ENCODE measurements at places on chromosomes 3 and 15.

DNA sequence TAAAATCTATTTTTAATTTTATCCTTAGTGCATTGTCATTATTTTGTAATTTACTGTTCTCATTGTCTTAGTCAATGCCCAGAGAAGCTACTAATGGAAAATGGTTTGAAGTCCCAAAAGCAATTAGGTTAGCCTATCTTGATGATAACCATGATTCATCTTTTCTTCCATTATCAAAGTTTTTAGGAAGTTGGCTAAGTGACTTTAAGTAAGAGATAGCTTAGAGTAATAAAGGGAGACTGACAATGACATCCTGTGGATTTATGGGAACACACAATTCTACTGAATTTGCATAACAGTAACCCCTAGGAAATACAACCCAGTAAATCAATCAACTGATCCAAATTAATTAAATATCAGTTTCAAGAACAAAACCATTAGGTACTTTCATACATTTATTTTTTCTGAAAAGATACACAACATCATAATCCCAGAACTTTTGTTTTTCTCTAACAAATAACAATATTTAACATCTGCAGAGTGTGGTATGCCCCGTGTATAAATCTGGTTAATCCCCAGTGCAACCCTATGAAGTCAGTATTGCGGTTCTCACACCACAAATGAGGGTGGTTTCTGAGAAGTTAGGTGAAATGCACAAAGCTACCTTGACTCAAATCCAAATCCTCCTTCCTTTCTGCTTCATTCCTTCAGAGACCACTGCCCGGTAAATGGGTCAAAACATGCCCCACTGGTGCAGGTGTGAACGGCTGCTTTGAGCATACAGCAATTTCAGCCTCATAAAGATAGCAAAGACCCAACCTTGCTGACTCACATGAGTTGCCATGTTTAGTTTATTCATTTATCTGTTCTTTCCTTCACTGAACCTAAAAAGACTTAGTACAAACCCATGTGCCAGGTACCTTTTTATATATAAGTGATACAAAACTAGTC is 202.1 kb downstream of the TBL1XR1 start:
- DNase-seq: no peak

DNA sequence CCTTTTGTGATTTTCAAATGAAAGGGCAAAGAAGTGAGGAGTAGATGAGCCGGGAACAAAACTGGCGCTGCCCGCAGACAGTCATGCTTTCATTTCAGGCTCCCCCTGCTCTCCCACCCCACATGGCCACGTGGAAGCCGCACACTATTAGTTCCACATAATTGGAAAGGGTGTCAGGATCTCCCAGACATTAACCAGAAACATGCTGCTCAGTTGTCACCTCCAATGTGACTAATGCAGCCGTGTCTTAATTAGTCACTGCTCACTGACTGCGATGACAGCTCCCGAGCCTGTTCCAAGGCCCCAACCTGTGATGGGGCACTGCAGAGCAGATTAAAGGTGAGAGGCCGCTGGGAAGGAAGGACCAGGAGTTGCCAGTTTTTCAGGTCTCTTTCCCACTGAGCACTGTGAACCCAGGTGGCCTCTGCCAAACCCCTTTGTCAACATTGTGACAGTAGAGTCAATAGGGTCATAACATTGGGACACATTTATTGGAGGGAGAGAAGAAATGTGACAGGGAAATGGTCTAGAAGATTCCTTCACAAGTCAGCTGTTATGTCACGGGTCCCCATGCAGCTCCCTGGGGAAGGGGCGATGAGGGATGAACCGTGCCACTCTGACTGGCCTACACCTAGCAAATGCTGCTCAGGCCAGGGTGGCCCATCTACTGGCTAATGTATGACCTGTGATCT is 38.6 kb upstream of the SFMBT1 start:
- no peak for DNase-seq

GRCh38 chr15:61671736-61672135 is 388.5 kb downstream of the VPS13C start:
- DNase-seq: no peak

- no peak for DNase-seq
These were observed 269.7 kb downstream of the XXYLT1 start for GRCh38 chr3:195001261-195001660.

DNA sequence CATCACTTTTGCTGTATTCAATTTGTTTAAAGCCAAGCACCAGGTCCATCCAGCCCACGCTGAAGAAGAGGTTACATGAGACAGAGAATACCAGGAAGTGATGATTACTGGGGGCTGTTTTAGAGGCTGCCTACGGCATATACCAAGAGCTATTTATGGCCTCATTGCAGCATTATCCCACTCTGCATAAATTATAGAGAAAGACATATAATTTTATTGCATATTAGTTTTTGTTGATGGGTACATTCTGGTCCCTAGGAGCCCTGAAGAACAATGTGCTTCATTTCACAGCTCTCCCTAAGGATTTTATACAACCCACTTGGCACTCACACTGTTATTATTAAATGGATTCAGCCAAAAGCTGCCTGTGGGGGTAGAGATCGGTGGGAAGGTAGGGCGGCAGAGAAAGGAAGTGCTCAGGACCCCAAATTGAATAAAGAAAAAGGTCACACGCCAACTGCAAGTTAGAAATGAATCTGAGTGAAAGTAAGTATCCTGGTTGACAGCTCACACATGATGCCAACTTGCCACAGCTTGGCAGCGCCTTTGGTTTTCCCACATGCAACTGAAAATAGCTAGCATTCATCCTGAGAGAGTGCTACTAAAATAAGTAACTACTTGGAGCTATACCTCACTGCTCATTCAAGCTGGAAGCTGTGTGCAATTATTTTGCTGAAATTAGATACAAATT is 73.7 kb downstream of the CCNL1 start:
- DNase-seq: no peak

DNA sequence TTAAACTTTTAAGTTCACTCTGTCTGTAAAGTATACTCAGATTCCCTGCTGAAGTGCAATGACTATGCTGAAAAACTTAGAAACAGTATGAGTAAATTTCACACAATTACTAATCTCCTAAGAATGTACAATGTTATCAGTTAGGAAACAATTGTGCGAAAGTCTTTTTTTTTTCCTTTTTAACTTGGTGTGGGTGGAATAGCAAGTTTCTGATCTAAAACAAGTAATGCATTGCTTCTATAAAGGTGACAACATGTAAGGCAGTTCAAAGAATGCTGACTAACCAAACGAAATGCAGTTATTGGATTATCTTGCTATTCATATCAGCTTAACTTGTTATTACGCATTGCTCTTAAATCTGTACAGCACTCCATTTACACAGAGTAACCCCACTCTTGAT is 19.3 kb upstream of the SLC12A8 start:
- peak; percentile 24 for DNase-seq

- DNase-seq: no peak
These were observed 39.3 kb upstream of the SSR3 start for GRCh38 chr3:156594219-156594683.

DNA sequence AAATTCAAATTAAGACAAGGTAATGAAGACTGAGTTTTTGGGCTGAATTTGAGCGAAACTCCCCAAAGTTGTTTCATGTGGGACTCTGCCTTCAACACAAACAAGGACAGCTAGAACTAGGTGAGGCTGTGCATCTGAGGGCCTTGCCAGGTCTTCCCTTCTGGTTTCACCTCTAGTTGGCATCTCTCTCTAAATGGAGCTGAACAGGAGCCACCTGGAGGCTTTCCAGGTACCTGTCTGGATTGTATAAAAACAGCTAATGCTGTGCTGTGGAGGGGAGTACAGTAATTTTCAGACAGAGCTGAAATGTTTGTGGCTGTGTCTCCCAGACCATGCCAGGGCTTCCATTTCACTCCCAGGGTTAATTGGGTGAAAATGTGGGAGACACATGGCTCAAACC is 27.1 kb downstream of the TRIM71 start:
- peak; percentile 9 for DNase-seq

DNA sequence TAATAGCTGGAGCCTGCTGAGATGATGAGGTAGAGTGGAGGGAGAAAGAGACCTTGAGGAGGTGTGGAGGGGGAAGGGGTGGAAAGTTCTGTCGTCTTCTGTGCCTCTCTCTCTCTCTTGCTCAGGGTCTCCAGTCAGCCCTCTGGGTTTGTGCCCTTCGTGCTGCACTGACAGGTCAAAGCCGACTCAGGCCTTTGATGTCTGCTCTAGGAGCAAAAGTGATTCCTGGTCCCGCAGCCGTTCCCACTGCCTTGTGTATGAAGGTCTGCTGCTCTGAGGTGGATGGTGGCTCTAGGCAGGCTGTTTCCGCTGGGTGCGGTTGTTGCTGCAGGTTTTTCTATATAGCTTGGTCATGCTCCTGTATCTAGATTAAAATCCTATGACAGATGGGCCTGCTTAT is 89.4 kb downstream of the IGF1R start:
- no peak for DNase-seq

DNA sequence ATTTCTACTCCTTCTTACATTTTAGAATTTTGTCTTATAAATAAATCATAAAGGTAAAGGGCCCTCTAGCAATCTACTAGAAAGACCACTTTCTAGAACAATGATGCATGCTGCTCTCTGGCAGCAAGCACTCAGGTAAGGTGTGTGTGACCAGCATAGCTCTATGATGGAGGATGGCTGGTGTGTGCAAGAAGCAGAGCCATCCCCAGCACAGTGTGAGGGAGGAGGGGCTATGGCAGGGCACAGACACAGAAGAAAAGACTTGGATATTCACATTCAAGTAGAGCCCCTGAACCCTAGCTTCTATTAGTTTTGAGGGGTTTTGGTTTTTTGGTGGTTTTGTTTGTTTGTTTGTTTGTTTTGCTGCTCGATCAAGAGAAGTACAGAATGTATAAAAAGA is 277.1 kb upstream of the CCDC54 start:
- no peak for DNase-seq

GRCh38 chr15:32887090-32887489 is 169.3 kb downstream of the GREM1 start:
- DNase-seq: no peak

- DNase-seq: no peak
These were observed 1.4 kb downstream of the GPR149 start for GRCh38 chr3:154428286-154429206.

DNA sequence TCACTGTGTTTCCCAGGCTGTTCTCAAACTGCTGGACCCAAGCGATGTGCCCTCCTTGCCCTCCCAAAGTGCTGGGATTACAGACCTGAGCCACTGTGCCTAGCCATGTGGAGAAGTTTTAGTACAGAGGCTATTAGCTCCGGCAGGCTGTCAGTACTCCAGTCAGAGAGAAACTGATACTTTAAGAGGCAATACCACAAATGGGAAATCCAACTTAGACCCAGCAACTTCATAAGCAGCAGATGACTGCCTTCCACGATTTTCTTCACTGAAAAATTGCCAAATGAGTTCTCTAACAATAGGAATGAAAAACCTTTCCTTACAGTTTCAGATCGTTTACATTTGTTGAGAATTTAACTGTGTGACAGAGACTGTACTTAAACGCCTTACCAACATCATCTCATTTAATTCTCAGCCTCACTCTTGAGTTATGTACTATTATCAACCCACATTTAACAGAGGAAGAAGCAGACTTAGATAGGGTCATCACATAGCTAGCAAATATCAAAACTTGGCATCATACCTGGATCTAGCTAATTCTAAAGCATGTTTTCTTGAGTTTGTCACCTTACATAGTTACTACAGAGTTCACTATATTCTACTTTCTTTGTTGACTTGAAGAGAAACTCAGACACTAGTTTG is 127.4 kb downstream of the TCF12 start:
- no peak for DNase-seq

DNA sequence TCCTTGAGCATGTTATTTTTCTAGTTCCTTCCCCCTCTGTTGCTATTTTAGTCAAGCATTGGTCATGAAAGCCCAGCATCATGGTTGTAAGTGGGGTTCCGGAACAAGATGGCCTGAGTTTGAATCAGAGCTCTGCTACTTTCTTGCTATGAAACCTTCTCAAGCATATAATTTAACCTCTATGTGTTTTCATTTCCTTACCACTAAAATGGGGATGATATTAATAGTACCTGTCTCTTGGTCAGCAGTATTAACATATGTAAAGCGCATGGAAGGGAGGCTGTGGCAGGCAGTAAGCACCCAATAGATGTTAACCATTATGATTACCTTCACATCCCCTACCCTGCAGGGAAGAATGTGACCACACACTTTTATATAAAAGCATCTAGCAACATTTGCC is 14.3 kb upstream of the SPRED1 start:
- no peak for DNase-seq

DNA sequence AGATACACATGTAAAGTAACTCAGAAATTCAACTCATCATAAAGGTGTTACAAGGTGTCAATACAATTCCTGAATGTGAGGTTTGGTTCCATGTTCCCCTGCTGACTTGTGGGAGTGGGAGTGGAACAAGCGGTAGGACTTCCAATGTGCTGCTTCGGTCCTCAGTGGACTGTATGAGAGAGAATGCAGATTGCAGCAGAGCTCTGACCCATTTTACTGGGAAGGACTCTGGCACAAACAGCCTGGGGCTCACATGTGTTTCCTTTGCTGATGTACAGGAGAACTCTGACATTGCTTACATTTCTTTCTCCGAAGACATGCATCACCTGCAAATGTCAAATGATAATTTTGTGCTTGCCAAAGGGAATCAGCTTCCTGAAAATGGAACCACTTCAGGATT is 111.5 kb downstream of the UNC13C start:
- DNase-seq: no peak

- DNase-seq: peak; percentile 92
These were observed at the start of gene MNS1 for GRCh38 chr15:56464893-56465520. Gene MNS1 (minus strand): TSS chr15:56465137. CDS start chr15:56464972, 165 bp downstream.

- DNase-seq: no peak
These were observed 6.6 kb upstream of the ITIH3 start for GRCh38 chr3:52787672-52788625.

DNA sequence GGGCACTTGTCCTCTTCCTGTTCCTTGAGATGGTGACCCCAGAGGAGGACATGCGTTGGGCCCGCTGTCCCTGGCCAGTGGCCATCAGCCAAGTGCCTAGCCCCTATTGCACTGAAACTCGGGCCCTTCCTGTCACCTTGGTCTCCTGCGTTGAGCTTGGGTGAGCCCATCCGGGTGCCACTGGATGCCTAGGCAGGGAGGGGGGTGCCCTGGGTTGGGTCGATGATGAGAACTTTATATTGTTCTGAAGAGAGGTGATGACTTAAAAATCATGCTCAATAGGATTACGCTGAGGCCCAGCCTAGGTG is 221.8 kb downstream of the SNRPN start:
- no peak for DNase-seq

- DNase-seq: no peak
These were observed 404.9 kb downstream of the SQOR start for GRCh38 chr15:46039703-46040102.

GRCh38 chr15:62895905-62896316 is 146.6 kb upstream of the TPM1 start:
- peak; percentile 52 for DNase-seq

- no peak for DNase-seq
These were observed 36.3 kb downstream of the TMEM212 start for GRCh38 chr3:171879472-171879871.
